ENCODE measurements at places on chromosomes 13 and 19. TPM values are rescaled to one million over a fixed set of nuclear protein-coding genes. Genes with fewer than 3 reads are reported as not detected.

GRCh38 chr19:50203281-50204080 lies at the start of gene MYH14:
TSS of gene MYH14 (plus strand) at chr19:50203622. CDS start at chr19:50210366, 6,744 bp downstream.
- no peak for DNase-seq

GRCh38 chr13:80115616-80116015 lies 225.3 kb downstream of the SPRY2 start:
- DNase-seq, result no peak

DNA sequence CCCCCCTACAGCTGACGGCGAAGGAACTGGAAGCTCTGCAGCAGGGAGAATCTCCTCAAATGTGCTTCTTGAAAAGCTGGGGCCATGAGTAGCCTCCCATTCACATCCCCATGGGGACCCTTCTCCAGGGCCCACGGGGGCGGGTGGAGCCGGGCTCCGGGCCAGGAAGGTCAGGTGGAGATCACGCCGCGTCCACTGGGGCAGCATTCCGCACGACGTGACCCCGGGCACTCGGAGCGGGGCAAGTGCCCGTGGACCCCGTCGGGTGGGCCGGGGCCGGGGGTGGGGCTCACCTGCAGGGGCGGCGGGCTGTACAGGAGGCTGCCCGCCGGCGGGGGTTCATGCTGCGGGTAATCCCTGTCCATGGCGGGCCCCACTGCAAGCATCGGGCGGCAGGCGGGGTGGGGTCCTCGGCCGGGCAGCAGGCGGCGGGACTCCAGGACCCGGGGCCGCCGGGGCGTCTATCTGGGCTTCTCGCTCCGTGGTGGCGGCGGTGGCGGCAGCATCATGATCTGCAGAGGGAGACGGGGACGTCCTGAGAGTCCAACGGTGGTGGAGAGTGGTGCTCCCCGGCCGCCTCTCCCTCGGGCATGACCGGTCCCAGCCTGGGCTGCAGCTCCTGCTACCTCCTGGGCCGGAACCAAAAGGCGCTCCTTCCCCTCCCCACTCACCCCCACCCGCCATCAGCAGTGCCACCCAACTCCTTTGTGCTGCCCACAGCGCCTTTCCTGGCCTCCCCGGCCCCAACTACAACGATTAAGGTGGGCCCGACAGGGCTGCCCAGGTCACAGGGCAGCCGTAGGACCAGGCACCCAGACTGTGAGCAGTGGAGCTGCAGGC lies 20.0 kb downstream of the SBNO2 start:
- no peak for DNase-seq

- no peak for DNase-seq
These were observed 799 bp downstream of the NR1H2 start for GRCh38 chr19:50377051-50377461.

Gene CKM
- not detected for total RNA-seq

- no peak for DNase-seq
These were observed 6.1 kb downstream of the CRB3 start for GRCh38 chr19:6470173-6470572.

Gene DOHH
- total RNA-seq, result 12.8 TPM

Gene INAFM1
- 11.8 TPM for total RNA-seq

DNA sequence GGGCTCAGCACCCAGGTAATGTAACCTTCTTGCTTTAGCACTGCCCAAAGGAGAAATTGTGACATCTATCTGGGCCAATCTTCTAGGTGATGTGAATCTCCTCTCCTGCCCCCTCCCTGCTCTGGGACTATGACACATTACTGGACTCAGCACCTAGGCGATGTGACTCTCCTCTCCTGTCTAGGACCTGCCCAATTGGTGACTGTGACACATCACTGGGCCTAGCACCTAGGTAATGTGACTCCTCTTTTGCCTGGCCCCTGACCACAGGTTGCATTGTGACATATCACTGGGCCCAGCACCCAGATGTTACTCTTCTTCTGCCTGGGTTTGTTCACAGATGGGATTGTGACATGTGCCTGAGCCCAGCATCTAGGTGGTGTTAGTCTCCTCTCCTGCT lies 45.0 kb downstream of the ZNF85 start:
- DNase-seq, result no peak

DNA sequence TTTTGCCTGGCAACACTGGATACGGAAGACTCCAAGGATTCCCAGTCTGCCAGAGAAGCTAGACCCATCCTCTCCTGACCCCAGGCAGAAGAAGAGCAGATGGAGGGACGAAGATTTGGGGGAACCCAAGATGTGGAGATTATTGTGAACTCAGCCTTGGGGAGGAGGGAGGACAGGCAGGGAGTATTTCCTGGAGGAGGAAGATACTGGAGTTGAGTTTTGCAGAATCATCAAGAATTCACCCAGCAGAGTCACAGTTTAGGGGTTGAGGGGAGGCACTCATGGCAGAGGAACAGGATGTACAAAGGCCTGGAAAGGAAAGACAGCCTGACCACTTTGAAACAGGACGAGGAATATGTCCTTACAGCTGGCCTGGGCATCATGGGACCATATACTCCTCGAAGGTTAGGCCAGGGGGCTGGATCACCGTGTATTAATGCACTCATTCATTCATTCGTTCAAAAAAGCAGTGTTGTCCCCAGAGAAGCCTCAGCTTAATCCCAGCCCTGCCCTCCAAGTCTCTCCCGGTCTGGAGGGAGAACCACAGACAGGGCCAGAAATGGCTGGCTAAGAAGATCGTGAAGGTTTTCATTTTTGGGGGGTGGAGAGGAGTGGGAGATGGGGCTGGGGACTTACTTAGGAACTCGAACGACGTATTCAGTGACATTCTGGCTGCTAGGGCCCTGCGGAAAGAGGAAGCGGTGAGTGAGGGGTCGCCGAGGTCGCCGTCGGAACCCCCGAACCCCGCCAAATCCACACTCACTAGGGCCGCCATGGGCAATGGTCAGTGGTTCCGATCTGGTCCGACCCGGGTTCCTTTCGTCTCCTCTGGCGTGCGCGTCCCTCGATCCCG lies 517 bp downstream of the GTF2F1 start:
- no peak for DNase-seq

Gene TM9SF2
- total RNA-seq, result 68.1 TPM

- no peak for DNase-seq
These were observed 67.9 kb upstream of the KLF5 start for GRCh38 chr13:72990953-72991352.

Gene OPA3
- total RNA-seq, result 12.0 TPM

All from activated B cell treated with CpG ODN at 0.5 μM for 24 hours (primary cell).